GM10248 (cell line): ENCODE measurements at places on chromosomes 7 and 10.
A peak's percentile ranks its signal among the peaks of the same experiment; 100 is the strongest.

GRCh38 chr10:50846753-50847152 is 38.7 kb downstream of the A1CF start:
- no peak for DNase-seq

- DNase-seq = no peak
These were observed 981.5 kb downstream of the SORCS1 start for GRCh38 chr10:106183041-106183440.

DNA sequence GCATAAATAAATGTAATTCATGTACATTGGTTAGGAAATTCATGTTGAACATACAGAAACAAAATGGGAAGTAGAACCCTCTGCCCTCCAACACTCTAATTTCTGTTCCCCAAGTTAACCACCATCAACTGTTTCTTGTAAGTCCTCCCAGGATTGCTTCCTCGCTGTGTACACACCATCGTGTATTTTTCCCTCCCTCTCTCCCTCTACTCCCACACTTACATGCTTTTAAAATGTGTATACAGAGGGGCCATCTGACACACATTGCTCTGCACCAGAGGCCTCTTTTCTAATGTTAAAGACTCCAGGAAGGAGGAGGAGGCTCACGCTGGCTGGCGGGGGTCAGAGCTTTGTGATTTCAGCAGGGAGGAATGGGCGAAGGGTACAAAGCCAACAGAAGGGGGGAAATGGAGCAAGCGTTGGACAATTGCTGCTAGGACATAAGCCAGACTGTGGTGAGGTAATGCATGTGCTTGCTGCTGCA is 1.9 kb upstream of the EPHA1 start:
- no peak for DNase-seq

GRCh38 chr7:74097937-74098614 is 14.5 kb downstream of the LIMK1 start:
- DNase-seq = no peak

DNA sequence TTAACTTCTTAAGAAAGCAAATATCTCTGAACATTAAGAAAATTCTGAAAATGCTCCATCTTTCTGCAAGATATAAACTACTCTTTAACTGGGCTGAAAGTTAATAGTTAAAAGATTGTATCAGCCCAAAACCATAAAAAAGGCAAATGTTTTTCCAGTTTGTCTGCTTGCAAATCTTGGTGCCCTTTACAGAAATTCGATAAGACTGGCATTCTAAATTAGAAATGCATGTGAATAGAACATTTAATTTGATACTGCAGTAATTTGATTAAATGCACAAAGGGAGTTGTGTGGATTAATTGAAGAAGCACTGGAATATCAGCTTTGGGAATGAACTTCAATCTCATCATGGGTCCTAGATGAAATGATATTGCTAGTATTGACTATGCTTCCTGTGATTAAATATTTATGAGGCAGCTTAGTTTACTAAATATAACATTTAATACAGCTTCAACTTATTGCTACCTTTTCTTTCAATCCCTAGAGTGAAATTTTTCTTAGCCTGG is 78.4 kb downstream of the IQUB start:
- no peak for DNase-seq

DNA sequence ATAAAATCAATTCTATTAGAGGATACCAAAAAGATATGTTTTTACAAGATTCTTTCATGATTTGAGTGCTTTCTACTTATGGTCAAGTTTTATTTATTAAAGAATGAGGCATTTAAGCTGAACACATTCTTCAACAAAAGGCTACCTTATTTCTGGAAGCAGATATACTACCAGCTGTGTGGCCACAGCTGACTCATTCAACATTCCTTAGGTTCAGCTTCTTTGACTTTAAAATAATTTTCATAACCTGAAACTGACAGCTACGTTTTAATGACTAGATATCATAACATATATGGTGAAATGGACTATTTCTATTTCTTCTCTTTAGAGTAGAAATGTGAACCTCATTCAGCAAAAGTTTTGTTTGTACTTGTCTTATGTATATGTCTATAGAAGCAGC is 414.2 kb upstream of the SEMA3C start:
- no peak for DNase-seq

DNA sequence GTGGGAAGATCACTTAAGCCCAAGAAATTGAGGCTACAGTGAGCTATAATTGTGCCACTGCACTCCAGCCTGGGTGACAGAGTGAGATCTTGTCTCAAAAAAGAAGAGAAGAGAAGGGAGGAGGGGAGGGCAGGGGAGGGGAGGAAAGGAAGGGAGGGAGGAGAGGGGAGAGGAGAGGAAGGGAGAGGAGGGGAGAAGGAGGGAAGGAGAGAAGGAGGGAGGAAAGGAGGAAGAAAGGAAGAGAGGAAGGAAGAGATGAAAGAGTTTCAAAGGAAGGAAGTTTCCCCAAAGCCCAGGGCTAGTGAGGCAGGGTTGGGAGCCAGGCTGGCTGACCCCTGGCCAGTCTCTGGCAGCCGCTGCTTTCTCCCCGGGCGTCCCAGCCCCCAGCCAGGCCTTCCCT is 32.6 kb downstream of the EPHB4 start:
- no peak for DNase-seq

DNA sequence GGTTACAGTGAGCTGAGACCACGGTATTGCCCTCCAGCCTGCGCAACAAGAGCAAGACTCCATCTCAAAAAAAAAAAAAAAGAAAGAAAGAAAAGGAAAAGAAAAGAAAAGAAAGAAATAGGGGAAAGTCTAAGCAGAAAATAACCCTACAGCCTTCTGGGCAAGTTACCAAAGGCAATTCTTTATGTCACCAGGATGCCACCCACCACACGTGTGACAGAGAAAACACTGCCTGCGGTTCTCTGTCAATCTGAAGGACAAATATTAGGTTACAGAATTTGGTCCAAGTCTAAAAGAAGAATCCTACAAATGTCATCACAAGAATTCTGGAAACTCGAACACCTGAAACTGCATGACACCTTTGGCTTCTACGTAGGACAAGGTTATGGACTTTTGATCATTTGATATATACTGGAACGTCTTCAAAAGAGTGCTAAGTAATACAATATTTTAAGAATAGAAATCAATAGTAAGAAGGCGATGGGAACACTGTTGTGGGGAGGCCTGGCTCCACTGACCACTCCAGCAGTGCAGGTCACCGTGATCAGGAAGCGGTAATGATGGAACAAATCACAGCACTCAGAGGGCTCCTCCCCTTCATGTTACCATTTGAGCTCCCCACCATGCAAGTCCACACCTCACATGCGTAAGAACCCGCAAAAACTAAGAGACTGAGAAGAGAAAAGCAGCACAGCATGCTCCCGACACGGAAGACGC is 75.8 kb downstream of the MAD1L1 start:
- no peak for DNase-seq

GRCh38 chr7:106582365-106582764 is 78.6 kb downstream of the CCDC71L start:
- DNase-seq = no peak

DNA sequence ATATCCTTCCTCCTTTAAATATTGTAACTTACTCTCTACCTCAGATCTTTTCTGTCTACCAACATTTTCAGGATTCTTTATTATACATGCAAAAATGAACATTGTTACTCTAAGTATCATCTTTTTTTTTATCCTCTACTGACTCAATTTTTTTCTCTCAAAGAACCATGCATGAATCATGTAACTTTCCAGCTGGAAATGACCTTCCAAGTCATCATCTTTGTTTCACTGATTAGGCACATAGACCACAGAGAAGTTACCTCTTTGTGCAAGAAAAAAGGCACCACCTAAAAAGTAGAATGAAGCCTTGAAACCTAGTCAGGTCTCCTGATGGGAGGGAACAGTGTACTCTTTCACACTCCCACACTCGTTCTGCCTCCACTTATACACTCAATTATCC is 234.9 kb downstream of the HGF start:
- no peak for DNase-seq

- no peak for DNase-seq
These were observed 591.5 kb downstream of the DNAJB6 start for GRCh38 chr7:157928171-157928794.

GRCh38 chr10:31467791-31468535 is 148.9 kb downstream of the ZEB1 start:
- DNase-seq = peak; percentile 10

DNA sequence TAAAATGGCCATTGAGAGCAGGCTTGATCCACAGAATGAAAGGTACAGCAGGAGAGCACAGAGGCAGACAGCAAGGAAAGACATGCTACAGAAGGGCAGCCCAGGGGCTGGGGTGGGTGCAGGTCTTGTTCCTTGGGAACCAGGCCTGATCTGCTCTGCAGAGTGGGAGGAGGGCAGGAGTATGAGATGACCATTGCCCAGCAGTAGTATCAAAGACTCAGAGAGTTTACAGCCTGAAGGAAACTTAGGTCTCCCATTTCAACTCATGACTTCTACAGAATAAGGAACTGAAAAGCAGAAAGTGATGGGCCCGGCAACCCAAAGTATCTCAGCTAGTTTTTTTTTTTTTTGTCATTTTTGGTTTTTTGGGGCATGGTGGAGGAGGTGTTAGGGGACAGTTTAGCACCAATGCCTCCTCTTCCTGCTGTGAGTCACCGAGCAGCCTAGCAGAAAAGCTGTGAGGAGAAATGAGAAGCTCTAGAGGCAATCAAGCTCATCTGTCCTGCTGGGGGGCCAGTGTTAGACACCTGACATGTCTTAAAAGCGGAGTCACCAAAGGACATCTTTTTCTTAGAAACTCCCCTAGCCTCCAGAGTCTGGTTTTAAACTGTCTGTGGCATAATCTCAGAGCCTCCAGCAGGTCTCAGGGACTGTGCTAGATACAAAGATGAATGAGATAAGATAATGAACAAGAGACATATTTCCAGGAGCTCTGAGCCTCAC is 34.3 kb upstream of the HERPUD2 start:
- DNase-seq = peak; percentile 67

DNA sequence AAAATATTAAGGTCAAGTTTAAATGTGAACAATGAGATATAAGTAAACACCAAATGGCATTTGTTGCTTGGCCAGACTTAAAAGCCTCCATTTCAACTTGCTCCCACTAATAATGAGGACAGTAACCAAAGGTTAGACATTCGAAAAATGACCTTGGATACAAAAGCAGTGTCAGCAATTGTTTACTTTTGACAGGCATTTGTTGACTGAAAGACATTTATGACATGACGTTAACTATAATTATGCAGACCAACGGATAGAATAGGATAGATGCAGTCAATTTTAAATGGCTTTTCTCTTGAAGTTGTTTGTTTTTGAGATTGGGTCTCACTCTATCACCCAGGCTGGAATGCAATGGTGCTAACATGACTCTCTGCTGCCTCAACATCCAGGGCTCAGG is 6.3 kb upstream of the WNT16 start:
- no peak for DNase-seq

- DNase-seq = no peak
These were observed 46.9 kb downstream of the EGFR start for GRCh38 chr7:55065511-55066229.

DNA sequence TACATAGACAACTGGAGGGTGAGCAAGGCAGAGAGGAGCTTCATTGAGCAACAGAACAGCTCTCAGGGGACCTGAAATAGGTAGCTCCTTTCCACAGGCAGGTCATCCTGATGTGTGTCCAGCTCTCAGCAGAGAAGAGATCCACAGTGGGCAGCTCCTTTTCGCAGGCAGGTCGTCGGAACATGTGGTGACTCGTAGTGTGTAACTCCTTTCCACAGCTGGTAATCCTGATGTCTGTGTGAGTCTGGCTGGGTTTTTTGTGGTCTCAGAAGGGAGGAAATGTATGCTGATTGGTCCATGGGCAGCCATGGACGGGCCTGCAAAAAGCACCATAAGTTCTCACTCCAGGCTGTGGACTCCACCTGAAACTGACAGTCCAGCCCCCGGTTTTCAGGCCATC is 24.4 kb upstream of the TES start:
- no peak for DNase-seq

DNA sequence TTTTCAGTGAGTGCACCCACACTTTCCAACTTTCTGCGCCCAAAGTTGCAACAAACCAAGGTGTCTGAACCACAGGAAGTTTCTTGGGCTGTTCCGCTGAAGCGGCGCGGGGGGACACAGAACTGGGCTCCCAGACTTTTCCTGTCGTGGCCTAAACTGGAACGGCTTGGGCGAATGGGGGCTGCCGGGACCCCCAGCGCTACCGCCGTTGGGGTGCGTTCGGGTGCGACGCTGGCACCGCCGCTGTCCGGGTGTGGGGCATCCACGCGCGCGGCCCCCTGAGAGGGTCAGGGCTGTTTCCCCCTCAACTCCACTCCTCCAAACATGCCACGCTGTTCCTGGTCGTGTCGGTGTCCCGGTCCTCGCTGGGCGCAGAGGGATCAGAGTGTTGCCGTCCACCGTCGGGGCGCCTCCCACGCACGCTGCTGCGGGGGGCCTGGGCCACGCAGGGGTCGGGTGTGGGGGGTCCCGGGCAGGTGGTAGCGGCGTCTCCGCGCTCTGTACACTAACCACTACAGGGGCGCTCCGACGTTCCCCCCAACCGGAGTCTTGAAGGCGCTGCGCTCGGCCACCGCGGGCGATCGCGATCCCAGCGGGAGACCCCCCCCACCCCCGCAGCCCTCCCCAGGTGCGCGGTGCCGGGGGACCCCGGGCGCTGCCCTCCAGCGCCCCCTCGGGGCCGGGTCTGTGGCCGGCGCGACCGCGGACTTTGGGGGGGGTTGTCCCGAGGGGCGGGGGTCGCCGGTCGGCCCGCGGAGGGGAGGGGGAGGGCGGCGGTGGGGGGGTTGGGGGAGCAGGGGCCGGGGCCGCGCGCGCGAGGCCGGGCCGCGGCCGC is 2.2 kb upstream of the CUX1 start:
- peak; percentile 79 for DNase-seq

DNA sequence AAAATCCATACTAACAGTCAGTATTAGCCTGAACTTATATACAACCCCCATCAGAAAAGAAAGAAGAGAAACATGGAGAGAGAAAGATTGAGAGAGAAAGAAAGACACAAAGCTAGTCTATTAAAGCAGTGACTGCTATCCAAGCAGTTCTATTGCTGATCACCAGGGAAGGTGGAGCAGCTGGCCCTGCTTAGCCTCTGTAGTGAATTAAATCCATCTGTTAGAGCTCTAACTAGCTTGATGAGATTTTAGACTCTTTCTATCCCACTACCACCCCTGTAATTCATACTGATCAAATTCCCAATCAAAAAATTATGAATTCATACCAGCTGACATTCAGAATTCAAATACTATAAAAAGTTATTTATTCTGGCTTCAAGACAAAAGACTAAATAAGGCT is 486.0 kb upstream of the LRRN3 start:
- no peak for DNase-seq

DNA sequence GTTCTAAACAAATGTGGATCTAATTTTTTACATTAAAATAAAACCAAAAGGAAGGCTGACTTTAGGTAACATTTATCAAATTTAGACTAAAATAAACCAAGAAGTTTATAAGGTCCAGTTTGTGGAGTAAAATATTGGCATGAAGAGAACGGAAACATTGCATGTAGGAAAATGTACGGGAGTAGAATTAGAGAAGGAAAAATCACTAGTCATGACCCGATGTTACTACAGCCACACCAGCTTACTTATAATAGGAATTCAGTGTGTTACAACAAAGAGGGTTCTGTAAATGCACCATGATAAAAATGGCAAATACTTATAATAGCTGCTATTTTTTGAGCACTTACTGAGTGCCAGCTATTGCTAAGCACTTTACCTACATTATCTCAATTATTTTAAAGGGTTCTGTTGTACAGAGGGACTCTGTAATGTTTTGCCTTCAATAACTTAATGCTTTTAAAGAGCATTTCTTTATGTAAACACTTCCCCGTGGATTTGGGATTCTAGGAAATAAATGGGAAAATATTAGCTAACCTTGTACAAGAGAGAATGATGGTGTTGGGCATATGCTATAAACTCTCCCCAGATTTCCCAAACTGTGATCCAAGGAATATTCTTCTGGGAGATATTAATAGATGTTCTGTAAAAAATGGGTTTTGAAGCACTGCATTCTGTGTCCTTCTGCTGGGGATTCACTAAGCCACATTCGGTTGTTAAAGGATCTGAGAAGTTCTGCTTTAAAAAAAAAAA is 296.7 kb downstream of the BBS9 start:
- no peak for DNase-seq
